ENCODE measurements at places on chromosomes 7 and 10.

GRCh38 chr10:74282151-74282847, 131.3 kb downstream of the ADK start:
- no peak for DNase-seq

GRCh38 chr7:48414011-48414732, 242.9 kb downstream of the ABCA13 start:
- no peak for DNase-seq

DNA sequence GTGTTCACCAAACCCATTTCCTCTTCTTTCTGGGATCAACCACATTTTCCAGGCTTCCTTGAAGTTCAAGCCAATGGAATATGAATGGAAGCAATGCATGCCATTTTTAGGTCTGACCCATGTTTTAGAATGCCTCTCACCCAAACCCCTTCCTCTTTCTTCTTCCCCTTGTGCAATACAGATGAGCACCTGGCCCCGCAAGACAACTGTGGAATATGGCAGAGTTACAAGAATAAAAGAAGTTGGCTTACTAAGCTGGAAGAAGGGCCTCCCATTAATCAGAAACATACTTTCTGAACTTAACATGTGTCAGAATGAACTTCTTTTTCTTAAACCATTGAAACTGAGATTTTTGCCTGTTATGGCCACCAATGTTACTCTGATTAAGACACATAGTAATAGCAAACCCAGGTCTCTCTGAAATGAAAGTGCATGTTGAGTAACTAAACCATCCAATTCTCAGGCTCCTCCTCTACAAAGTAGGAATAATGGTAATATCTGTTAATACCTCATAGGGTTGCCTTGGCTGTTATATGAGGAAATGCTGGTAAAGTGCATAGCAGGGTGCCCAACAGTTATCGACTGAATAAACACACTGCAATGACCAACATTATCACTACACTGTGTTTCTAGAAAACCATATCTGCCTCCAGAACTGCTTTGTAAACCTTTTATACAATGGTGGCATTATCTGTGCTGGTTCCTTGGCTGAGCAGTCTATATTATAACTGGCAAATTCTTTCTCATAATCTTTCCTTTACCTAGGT, 382.2 kb upstream of the NRP1 start:
- no peak for DNase-seq

- no peak for DNase-seq
Measured at GRCh38 chr10:61285749-61286148, 167.4 kb downstream of the TMEM26 start.

- DNase-seq: no peak
Measured at GRCh38 chr10:61943674-61944378, 42.3 kb downstream of the ARID5B start.

- no peak for DNase-seq
Measured at GRCh38 chr7:106177300-106177690, 65.2 kb upstream of the SYPL1 start.

GRCh38 chr10:98224996-98225395, 43.0 kb downstream of the LOXL4 start:
- DNase-seq: no peak

DNA sequence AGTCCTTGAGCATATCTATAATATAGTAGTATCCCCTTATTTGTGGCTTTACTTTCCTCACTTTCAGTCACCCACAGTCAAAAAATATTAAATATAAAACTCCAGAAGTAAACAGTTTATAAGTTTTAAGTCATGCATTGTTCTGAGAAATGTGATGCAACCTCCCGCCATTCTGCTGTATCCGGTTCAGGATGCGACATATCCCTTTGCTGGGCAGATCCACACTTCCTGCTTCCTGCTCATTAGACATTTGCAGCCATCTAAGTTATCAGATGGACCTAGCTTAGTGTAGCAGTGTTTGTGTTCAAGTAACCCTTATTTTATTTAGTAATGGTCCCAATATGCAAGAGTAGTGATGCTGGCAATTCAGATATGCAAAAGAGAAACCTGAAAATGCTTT, 38.9 kb upstream of the BMS1 start:
- no peak for DNase-seq

- no peak for DNase-seq
Measured at GRCh38 chr7:116652793-116653192, 19.2 kb upstream of the MET start.

DNA sequence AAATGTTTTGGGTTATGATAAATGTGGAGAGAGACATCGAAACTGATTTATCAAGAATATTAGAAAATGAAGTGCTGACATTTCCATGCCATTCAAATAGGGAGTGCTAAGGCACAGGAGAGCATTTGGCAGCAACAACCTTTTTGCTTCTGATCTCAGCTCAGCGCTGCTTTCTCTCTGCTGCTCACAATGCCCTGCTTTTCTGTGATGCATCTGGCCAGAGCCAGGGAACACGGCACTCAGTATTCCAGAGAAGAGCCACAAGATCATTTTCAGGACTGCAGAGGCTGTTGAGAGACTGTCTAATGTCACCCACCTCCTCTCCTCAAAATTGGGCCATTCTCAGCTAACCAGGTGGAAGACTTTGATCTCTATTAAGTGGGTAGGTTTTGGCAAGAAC, 28.1 kb downstream of the INSYN2A start:
- no peak for DNase-seq

GRCh38 chr7:106812027-106812643, 52.9 kb upstream of the PIK3CG start:
- no peak for DNase-seq

DNA sequence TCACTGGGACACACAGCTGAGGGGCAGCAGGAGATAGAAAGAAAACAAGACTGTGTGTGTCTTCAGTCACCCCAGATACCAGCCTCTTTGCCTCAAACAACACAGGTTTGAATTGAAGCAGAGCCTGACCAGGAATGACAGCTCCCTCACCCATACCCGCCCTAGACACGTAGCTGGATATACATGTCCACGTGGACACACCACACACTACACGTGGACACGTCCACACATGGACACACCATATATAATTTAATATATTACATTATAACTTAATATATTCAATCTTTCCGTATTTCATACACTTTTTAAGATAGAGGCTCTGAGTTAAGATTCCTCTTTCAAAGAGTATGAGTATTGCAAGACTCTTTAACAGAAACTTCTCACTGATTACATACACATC, 11.3 kb downstream of the GDF2 start:
- DNase-seq: no peak

DNA sequence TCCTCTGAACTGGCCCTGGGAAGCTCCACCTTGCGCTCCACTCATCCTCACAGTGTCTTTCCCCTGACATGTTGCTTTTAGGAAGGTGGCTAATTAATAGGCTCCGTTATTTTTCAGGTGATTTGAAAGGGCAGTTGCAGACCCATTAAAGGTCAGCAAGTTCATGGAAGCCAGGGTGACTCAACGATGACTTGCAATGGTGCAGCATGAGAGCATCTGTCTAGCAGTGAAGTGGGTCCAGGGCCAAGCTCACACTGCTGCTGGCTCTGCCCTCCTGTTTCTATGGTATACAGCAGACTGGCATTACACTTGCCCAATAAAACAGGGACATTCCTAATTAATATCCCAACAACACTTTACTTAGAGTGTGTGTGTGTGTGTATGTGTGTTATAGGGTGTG, 68.8 kb upstream of the WDR11 start:
- DNase-seq: no peak

- no peak for DNase-seq
Measured at GRCh38 chr7:128815289-128815942, 14.8 kb upstream of the FLNC start.

DNA sequence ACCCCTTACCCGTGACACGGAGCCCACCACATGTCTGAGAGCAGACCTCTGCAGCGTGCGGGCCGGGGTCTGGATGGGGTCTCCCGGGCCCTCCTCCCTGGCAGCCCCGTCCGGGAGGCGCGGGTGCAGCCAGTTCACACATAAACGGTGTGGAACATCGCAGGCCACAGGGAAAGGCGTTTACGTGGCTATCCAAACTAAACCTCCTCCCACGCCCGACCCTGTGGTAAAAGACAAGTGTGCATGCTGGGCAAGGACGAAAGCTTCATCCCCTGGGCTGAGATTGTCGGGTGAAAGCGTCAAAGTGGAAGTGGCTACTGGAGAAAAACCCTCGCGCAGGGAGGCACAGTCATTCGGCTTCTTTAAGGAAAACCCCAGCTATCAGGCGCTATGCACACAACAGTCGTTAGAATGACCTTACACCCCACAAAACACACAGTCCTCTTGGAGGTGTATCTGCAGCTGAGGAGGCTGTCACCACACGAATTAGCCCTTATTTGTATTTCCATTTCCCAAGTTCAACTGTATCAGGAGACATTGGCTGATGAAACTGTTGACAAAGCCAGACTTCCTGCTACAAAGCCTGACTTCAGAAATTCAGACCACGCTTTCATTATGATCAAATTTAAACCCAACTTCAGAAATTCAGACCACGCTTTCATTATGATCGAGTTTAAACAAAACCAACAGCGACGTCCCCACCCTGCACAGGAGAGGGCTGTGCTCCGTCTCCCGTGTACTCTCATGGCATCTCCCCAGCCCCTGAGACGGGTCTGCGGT, 15.3 kb downstream of the GPER1 start:
- DNase-seq: no peak

DNA sequence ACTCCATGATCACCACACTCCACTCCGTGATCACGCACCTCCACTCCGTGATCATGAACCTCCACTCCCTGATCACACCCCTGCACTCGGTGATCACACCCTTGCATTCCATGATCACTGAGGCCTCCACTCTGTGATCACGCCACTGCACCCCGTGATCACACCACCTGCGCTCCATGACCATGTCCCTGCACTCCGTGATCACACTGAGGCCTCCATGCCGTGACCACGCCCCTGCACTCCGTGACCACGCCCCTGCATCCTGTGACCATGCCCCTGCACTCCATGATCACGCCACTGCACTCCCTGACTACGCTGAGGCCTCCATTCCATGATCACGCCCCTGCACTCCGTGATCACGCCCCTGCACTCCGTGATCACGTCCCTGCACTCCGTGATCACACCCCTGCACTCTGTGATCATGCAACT, 27.1 kb downstream of the STK32C start:
- DNase-seq: no peak

GRCh38 chr7:137661634-137662033, 185.1 kb downstream of the DGKI start:
- DNase-seq: no peak

- no peak for DNase-seq
Measured at GRCh38 chr7:144769352-144769751, 66.5 kb downstream of the TPK1 start.

DNA sequence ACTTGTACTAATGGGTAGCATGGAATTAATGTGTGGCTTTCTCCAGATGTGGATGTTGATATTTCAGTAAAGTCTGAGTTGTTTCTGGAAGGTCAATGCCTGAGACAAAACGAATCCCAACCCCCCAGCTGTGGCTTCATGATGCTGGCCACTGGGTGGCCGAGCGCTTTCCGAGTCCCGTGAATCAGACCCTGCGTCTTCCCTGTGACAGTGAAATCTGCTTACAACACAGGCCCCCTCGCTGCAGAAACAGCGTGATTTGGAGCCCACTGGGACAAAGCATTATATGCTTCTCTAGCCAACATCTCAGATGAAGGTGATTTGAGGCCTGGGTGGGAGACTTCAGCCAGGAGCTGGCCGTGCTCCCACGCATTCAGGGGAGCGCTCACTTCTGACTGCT, 124.7 kb downstream of the WDR37 start:
- no peak for DNase-seq

DNA sequence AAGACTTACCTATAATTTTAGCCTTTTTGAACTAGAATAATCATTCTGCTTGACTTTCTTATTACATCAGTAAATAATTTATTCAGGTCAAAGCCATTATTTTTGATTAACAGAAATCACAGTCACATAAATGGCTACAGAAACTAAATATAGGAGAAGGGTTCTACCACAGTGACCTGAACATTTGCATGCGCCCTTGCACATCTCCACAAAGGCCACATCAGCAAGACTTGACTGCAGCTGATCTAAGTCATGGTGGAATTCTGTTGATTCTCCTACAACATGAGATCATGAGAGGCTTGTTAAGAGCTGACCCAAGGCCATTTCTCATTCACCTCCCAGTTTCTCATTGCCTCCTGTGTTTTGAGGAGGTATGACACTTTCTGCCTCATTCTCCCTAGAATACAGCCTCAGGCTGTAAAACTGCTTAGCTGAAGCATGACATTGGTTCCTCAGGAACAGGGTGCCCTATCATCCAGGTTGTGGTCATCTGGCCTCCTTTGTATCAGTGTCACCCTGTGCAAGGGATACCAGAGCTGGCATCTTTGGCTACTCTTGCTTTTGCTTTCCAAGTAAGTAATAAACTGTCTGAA, 6.7 kb upstream of the IMMP2L start:
- DNase-seq: no peak

GRCh38 chr10:4847561-4848355, 21.8 kb downstream of the AKR1E2 start:
- DNase-seq: no peak

- no peak for DNase-seq
Measured at GRCh38 chr7:44244282-44244681, 43.5 kb downstream of the YKT6 start.

- DNase-seq: no peak
Measured at GRCh38 chr10:97454330-97455036, 8.5 kb downstream of the ZDHHC16 start.

GRCh38 chr7:115822380-115822779, 208.2 kb downstream of the TFEC start:
- DNase-seq: no peak

GRCh38 chr7:55623617-55624016, 51.3 kb upstream of the VOPP1 start:
- DNase-seq: no peak

GRCh38 chr10:51640120-51640819, 59.1 kb downstream of the CSTF2T start:
- DNase-seq: no peak

DNA sequence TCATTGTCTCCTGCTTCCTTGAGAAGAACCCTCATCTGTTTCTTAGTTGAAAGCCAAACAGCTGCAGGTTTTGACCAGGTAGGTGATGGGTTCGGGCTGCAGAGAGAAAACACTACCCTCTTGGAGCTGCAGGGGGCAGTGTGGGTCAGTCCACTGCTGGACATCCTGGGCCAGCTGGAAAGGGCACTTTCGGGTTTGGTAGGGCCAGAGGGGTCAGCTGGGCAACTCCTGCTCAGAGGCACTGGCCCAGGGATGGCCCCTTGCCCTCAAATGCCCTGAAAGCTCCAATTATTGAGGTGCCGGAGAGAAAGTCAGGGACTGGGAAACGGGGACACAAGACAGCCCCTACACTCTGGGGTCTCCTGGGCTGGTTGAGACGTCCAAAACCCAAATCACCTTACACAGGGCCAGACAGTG, 90.7 kb downstream of the MKI67 start:
- no peak for DNase-seq

GRCh38 chr7:127766831-127767459, 115.0 kb downstream of the SND1 start:
- no peak for DNase-seq

- DNase-seq: no peak
Measured at GRCh38 chr7:155456738-155457543, 988 bp upstream of the EN2 start.

GRCh38 chr7:85004402-85004801, 182.5 kb downstream of the SEMA3D start:
- no peak for DNase-seq

- no peak for DNase-seq
Measured at GRCh38 chr7:32611201-32612099, 116.2 kb downstream of the AVL9 start.
